Hematopoietic multipotent progenitor cell treated with erythropoietin and hydrocortisone succinate and interleukin-3 and kit ligand, for 4 days (in vitro differentiated cells): ENCODE measurements at places on chromosomes 1 and 21.

- no peak for DNase-seq
Measured at GRCh38 chr1:110107867-110108469, 4.3 kb upstream of the UBL4B start.

GRCh38 chr1:36084497-36085115 is 712 bp downstream of the TEKT2 start:
- DNase-seq, result no peak

- DNase-seq, result peak; percentile 8
Measured at GRCh38 chr21:36747041-36747814, 48.3 kb downstream of the SIM2 start.

DNA sequence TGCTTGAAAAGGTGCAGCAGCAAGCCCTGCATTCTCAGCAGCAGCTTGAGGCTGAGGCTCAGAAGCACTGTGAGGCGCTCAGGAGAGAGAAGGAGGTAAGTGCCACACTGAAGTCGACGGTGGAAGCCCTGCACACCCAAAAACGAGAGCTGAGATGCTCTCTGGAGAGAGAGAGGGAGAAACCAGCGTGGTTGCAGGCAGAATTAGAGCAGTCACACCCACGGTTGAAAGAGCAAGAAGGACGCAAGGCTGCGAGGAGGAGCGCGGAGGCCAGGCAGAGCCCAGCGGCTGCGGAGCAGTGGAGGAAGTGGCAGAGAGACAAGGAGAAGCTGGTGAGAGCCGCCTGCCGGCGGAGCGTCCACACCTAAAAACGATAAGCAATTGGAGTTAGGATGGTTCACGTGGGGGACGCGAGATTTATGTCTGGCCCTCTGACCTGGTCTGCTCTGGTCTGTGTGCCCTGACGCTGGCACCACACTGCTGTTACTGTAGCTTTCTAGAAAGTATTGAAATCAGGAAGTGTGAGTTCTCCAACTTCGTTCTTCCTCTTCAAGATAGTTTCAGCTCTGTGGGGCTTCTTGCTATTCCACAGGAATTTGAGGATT is 26.7 kb upstream of the DIP2A start:
- no peak for DNase-seq

DNA sequence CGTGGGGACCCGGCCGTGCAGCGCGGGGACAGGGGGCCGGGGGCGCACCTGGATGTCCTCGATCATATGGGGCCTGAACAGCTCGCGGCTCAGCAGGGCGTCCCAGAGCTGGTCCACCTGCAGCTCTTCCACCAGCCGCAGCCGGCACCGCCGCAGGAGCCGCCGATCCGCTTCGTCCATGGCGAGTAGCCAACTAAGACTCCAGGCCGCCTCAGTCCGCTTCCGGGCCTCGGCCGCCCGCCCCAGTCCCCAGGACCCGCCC is at the start of gene CASP9:
TSS of gene CASP9 (minus strand) at position 195 of the 262 bp plus-strand sequence. CDS start at position 180, 15 bp downstream.
- DNase-seq, result no peak

GRCh38 chr1:156664046-156664766 is 13.0 kb downstream of the NES start:
- DNase-seq, result no peak

DNA sequence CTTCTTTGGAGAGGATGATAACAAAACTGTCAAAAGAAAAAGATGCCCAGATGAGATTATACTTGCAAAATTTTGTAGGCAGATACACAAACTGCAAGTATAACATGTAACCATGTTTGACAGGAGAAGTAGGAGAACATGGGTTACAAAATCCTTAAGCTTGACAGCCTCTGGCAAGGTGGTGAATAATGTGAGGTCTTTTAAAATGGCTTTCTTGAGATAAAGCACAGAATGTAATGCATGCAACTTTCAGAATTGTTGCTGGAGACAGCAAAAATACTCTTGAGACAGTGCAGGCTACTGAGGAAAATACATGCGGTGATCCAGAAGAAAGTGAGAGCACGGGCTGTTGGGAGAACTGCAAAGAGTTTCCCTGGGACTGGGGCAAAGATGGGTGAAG is 24.7 kb downstream of the DNAJC6 start:
- no peak for DNase-seq

DNA sequence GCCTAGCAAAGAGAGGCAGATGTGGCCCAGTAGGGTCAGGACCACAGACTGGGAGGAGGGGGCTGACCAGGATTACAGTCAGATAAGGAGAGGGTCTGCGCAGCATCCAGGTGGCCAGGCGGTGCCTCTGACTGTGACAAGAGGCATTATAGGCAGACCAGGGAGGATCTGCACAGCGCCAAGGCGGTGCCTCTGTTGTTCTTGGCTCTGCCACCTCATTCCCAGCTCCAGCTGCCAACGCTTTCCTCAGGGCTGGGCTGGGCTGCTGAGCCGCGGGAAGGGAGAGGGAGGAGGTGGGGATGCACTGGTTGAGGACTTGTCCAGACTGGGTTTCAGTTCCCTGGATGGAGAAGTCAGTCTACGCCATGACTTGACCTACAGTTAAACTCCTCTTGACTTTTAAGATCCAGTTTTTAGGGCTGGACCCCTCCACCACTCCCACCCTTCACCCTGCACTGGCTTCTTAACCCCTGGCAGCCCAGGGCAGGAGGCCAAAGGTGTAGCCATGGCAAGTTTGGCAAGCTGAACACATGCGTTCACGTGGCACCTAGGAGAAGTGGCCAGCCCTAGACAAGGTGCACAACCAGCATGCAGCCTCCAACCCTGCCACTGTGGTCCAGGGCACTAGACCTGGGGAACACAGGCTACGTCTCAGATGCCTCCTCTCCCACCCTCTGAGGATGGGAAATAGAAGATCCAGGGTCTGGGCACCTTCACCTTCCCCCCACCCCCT is 4.5 kb upstream of the CRABP2 start:
- DNase-seq, result no peak

- no peak for DNase-seq
Measured at GRCh38 chr1:157978586-157979403, 14.7 kb upstream of the KIRREL1 start.

DNA sequence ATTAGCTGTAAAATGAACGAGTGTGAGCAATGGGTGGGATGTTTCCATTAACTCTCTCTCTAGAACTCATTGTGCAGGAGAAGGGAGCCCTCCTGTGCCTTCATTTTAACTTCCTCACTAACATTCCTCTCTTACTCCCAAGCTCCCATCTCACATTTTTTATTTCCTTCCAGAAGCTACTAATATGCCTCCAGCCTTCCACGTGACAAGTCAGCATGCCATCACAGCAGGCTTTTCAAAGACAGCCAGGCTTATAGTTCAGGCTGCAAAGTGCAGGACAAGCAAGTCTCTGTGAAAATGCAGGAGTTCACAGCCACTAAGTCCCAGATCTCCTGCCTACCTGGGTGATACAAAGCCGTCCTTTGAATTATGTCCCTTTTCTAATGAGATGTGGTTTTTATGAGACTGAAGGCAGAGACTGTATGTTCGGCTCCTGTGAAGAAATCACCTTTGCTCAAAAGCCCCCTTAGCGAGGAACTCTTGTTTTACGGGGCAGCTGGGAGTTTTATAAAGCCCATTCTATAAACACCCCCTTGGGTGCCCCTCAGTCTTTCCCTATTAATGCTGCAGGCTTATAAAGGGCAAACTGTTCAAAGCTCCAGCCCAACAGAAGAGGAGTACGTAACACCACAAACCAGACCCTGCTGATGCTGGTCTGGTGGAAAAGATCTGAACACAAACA is 14.8 kb upstream of the ANGPTL7 start:
- no peak for DNase-seq

DNA sequence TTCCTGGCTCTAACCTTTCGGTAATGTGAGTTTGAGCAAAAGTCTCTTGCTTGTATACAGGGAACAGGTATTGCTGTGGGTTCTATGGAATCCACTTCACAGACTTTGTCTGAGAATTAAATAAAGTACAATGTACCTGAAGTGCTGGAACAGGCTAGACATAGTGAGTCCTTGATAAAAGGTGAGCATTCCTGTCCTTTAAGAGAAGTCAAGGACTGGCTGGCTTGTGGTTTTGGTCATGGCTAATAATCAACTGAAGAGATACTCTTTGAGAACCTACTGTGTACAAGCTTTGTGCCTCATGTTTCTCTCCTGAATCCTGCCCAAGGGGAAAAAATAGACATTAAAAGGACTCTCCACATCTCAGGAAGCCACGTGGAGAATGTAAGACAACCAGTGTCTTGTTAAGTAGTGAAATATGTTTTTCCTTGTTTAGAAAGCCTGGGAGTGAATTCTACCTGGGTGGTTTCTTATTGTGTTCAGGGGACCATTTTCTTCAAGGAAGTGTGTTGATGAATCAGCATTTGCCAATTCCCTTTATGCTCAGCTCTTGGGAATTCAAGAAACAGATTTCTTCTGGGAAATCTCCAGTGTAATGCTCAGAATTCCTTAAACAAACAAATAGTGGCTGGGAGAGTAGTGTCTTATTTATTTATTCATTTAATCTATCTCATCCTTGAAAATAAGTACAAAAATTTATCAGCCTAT is 55.2 kb upstream of the PLD5 start:
- no peak for DNase-seq

DNA sequence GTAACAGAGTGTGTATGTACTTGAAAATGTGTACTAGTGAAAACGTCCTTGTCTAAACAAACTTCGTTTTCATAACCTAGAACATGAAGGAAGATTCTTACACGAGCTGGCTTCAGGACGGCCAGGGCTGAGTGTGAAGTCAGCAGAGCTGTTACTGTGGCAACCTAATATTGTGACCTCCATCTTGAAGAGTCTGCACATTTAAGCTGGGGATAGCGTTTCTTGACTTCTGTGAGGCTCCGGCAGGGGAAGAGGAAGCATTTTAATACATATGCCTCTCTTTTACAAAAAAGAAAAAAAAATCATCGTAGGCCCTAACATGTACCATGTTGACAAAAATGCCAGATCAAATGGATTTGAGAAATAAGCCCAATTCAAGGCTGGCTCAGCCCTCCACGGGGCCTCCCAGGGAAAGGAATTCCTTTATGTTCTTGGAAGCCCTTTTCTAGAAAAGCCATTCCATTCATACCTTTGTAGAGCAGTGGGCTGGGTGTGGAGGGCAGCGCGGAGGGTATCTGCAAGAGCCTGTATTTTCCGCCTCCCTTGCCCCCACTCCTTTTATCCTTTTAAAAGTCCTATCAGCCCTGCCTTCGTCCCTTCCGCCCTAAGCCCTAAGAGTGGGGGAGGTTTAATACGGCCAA is 51.1 kb downstream of the SIM2 start:
- DNase-seq, result no peak

DNA sequence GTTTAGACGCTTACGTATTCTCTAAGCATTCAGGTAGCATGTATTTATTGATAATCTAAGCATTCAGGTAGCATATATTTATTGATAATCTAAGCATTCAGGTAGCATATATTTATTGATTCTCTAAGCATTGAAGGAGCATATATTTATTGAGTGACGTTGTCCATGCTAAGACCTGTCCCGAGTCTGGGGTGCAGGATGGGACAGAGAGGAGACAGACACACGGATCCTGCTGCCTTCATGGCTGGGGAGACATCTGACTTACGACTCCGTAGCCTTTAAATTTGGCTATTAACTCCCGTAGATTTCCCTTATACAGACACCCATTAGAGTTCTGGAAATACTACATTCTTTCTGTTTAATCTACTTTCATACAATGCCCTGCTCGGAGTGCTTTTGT is 982 bp downstream of the SCCPDH start:
- DNase-seq, result peak; percentile 30

GRCh38 chr1:21904704-21905520 is 32.2 kb downstream of the HSPG2 start:
- peak; percentile 98 for DNase-seq

GRCh38 chr21:15031790-15032357 is 32.9 kb downstream of the NRIP1 start:
- DNase-seq, result no peak

- no peak for DNase-seq
Measured at GRCh38 chr1:226428348-226428747, 20.5 kb upstream of the PARP1 start.

DNA sequence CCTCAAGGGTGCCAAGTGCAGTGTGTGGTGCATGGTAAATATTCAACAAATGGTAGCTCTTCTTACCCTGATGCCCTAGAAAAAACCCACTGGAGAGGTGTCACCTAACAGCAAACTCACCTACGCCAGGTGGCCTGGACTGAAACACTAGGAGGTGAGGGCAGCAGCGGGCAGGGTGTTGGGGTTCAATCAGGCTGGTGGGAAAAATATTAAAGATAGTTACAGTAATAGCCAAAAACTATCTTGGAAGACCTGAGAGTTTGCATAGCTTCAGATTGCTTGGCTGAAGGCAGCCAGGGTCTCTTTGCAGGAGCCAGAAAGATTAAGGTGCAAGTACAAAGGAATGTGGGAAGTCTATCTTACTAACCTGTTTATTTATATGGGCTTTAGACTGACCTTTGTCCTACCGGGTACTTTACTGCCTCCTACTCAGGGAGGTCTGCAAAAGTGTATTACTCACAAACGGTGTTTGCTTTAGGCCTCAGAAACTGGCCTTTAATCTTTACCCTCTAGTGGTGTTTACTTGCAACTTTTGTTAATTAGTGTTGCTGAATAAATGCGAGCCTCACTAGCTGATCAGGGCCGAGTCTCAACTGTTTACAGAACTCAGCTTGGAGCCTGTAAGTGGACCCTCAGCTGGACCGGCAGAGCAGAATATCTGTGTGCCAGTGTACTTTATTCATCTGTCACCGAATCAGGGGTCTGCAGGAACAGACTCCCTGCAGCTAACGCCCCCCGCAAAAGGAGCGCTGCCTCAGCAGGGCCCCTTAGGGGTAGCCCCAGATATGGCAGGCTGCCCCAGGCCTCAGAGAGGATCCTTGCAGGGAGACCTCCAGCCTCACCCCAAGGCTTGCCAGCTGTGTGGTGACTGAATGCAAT is 63.9 kb downstream of the SYF2 start:
- no peak for DNase-seq

DNA sequence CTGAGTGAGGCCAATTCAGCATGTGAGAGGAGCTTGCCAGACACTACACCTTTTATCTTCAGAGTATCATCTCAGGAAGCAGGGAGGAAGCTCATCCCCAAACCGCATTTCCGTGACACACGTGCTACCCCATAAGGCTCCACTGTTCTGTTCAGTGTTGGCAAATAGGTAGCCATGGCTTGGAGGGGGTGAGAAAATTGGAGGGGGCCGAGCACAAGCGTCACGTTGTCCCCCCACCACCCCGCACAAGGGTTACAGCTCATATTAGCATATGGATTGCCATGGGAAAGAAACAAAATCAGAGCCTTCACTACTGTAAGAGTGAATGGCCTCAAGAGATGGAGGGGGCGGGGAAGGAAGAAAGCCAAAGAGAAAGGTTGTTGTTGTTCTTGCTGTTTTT is 46.7 kb downstream of the OLIG1 start:
- no peak for DNase-seq

DNA sequence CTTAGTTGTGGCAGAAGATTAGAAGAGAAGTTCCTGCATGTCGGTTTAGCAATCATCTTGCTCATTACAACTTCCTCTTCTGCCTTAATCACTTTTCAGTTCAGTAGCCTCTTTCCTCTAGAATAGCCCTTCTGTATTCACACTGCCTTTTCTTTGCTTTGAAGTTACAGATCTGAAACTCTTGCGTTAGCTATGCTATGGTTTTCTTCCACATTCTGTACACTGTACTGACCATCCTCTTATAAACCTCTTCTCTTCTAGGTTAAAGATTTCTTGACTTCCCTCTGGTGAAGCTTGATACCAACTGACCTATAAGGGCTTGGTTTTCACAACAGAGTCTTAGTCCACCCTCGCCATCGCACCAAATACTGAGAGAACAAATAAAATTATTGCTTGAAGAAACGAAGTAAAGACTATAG is 35.0 kb downstream of the C21orf91 start:
- DNase-seq, result peak; percentile 82

- no peak for DNase-seq
Measured at GRCh38 chr1:78165816-78166215, 120.0 kb downstream of the GIPC2 start.

- no peak for DNase-seq
Measured at GRCh38 chr1:90068611-90069280, 73.8 kb downstream of the ZNF326 start.
